GM03348 (cell line): ENCODE measurements at places on chromosomes 3 and 15.

DNA sequence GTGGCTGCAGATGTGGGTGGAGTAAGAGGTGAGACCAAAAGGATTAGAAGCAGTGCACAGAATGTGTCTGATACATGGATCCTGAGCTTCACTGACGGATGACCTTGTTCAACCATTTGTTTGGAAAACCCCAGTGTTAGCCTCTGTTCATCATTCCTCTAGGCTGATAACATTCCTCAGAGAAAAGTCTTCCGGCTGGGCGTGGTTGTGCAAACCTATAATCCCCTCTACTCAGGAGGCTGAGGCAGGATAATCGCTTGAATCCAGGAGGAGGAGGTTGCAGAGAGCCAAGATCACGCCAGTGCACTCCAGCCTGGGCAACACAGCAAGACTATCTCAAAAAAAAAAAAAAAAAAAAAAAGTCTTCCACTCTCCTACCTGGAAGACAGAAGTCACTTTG is 23.1 kb upstream of the CHD2 start:
- no peak for DNase-seq

DNA sequence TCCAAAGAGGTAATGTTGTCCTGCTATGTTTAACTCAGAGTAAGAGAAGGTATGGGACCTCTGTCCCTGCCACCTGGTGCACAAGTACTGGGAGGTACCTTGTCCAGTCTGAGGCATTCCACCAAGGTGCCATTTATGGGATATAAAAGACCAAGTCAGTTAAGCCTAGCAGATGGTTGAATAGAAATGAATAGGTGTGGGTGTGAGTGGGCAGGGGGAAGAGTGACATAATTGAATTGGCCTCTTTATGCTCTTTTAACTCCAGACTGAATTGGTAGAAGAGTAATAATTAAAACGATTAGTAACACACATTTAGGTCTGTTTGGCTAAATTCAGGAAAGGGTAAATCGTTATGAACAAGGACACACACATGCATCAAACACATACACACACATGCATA is 562 bp downstream of the ADGRG7 start:
- no peak for DNase-seq

DNA sequence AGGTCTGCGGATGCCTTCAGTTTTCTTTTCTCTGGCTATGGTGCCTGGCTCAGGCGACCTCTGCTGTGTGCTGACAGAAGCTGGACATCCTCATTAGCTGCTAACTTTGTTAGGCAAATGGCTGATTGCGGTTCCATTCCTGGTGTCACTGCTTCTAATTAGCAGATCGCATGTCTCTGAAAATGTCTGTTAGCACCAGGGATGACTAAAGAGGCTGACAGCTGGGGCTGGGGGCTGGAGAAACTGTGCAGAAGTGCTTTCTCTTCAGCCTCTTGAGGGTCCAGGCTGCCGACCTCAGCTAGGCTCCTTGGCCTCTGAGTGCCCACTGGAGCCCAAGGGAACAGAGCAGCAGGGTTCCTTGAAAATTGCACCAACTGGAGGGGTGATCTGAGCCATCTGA is 39.3 kb downstream of the CHCHD6 start:
- no peak for DNase-seq

DNA sequence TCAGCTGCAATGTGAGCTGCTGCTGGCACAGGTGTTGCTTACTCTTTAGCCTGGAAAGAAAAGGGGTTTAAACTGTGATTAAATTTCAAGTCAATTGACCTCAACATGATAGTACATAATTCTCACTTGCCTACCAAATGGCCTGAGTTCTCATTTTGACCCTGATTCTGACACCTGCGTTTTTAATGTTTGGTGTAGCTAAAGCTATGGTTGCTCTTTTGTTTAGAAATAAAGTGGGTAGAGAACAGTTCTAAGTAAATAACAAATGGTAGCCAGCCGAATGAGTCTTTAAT is 100.8 kb upstream of the SOX2 start:
- DNase-seq: no peak

- DNase-seq: no peak
These were observed 570.0 kb upstream of the NR2F2 start for GRCh38 chr15:95760508-95760907.

GRCh38 chr3:116512931-116513330 is 67.6 kb upstream of the LSAMP start:
- no peak for DNase-seq
